ENCODE measurements at places on chromosomes 11 and 22.

- DNase-seq: no peak
Observed at GRCh38 chr11:66363805-66364535, 7.6 kb downstream of the SLC29A2 start.

- no peak for DNase-seq
Observed at GRCh38 chr11:61695917-61696316, 15.7 kb downstream of the DAGLA start.

- no peak for DNase-seq
Observed at GRCh38 chr11:77474684-77475060, 778 bp upstream of the PAK1 start.

DNA sequence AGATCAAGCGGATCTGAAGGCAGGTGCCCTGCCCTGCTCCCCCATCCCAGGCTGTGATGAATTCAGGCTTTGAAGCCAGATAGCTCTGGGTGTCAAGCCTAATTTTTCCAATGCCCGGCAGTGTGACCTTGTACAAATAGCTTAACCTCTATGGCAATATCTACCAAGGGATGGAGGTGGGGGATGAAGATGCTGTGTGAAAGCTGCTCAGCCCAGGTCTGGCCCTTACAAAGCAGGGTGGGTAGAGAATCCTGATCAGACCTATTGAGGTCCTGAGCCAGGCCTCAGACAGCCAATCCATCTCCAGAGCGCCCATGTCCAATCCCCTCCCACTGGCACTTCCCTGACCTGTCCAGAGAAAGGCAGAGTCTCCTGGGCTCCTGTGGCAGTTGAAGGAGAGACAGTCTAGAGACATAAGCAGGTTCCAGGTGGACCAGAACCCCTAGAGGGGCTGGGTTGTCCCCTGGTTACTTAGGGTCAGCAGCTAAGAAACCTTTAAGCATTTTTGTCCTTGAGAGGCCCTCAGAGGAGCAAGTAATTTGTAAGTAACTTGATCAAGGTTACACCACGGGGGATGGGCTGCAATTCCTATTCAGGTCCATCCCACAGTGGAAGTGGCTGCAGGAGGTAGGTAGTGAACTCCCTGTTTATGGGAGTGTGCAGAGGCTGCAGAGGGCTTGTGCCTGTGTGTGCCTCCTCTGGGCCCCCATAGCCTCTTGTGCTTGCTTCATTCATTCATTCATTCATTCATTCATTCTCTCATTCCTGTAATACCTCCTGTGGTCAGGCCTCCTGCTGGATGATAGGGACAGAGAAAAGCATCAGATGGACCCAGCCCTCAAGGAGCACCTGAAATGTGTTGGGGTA, 10.4 kb downstream of the P2RY2 start:
- no peak for DNase-seq

- DNase-seq: peak; percentile 22
Observed at GRCh38 chr22:19806213-19807160, 45.9 kb downstream of the TBX1 start.

DNA sequence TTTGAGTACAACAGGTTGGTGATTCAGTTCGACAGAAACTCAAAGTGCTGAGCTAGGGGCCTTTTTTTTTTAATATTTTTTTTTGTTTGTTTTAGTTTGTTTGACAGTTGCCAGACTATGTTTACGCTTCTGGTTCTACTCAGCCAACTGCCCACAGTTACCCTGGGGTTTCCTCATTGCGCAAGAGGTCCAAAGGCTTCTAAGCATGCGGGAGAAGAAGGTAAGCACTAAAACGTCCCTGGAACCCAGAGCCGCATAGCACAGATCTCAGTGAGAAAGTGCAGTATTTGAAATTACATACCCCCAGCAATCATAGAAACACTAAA, 649 bp downstream of the PRRG4 start:
- DNase-seq: no peak
